ENCODE measurements at places on chromosomes 1 and 21. TPM values are rescaled to one million over a fixed set of nuclear protein-coding genes. Genes with fewer than 3 reads are reported as not detected.

The RUNX1 gene
- 10.3 TPM for total RNA-seq

The IL19 gene
- not detected for total RNA-seq

The KCNT2 gene
- total RNA-seq: 0.08 TPM

The WNT2B gene
- total RNA-seq: 0.38 TPM
